ENCODE measurements at places on chromosomes 4 and X.

- DNase-seq = no peak
These were observed 491.6 kb upstream of the AADAT start for GRCh38 chr4:170581322-170581721.

- DNase-seq = no peak
These were observed 55.0 kb upstream of the BMP2K start for GRCh38 chr4:78720994-78721677.

GRCh38 chr4:186724058-186724863 is 605 bp upstream of the FAT1 start:
- DNase-seq = no peak

DNA sequence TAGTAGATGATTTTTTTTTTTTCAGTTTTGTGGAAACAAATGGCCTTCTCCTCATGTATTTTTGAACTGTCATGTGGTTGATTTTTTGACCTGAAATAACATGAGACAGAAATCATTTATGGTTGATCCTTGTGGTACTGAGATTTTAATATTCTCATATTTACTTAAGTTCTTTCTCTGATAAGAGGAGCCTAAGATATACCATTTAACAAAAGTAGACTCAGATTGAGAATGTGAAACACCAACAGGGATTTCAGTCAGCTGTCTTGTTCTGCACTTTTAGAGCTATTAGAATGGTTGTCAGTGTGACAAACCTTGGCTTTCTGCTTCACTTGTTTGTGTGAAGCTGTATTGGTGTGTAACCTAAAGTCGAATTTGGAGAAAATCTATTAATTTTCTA is 575.7 kb downstream of the SPOCK3 start:
- no peak for DNase-seq

DNA sequence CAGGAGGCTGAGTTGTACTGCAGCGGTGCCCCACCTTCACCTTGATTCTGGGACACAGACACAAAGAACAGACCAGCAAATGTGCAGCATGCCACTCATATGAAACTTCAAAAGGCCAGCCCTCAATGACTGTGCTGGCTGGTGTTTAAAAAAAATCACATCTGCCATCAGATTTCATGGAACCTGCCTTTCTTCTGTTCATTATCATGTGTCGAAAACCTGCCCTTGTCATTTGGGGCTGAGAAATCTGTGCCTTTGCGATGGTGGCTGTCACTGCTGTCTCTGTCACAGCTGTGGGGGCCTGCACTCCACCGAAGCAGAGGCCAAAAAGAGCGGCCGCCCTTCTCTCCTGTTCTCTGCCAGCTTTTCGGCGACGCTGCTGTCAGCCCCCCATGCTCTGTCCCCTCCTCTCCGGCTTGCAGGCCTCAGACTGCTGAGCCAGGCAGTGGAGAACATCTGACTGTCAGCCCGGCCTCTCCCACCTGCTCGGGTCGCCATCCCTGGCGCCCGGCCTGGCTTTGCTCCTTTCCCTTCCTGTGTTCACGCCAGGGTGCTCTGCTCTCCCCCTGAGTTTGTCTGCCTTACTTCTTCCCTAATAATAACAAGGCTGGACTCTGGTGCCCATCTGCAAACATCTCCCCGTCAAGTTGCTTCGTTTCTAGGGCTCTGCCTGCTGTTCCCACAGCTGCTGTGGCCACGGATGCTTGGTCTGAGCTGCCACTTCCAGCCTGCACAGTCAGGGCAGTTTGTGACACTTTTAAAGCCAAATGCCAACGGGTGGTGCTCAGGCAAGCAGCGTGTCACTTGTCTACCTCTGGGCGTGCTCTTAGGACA is 355.2 kb downstream of the UNC5C start:
- no peak for DNase-seq

GRCh38 chr4:39544580-39545315 is 17.5 kb upstream of the UGDH start:
- no peak for DNase-seq

DNA sequence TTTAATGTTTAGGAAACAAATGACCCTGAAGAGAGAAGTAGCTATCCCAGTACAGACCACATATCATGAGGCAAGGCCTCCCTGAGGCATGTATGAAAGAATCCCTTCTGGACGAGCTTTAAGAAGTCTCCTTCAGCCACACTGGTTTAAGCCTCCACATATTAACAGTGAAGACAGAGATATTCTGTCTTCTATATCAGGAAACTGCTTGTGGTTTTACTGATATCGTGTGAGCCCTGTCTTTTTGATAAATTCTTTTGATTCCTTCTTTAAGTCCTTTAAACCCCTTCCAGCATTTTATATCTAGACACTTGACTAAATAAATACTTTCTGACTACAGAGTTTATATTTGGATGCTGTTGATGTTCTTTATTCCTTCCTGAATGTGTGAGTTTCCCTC is 45.9 kb upstream of the GPC4 start:
- DNase-seq = no peak

DNA sequence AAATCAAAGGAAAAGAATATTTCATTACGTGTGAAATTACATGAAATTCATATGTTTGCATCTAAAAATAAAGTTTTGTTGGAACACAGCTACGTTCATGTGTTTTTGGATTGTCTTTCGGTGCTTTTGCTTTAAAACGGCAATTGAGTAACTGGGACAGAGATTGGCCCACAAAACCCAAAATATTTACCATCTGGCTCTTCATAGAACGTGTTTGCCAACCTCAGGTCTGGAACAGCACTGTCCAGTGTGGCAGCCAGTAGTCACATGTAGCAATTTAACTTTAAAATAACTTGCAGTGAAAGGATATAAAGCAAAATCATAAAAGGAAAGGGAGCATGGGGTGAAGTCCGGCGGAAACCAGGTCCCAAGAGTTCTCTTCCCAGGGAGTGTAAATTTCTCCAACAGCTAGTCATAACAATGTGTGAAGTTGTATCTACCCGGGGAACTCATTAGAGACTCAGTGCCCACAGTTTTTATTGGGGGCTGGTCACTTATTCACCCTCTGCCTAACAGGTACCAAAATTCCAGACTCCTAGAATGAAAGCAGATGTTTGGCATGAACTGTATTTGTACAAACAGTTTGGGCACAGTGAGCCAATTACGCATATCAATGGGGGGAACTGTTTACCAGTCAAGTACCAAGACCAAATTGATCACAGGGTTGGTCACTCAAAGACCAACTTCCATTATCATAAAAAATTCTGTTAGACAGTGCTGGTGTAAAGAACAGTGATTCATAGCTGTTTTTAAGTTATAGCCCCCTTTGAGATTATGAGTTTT is 10.3 kb downstream of the OCIAD1 start:
- no peak for DNase-seq

DNA sequence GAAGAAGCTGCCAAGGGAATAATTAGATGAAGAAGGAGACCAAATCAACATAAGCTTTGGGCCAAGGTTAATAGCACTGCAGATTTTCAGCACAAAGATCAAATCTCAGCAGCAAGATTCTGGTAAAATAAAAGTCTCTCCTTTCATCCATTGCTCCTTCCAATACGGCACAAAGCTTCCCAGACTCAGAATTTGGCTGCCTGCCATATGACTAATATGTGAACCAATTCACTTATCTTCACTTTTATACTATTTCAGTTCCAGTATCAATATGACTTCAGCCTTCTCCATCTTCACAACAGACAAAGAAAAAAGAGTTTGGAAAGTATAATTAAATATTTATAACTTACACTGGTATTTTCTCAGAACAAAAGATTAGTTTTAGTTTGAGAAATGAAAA is 978.3 kb upstream of the GRID2 start:
- DNase-seq = no peak

GRCh38 chrX:153935326-153935851 is 552 bp upstream of the NAA10 start:
- no peak for DNase-seq

DNA sequence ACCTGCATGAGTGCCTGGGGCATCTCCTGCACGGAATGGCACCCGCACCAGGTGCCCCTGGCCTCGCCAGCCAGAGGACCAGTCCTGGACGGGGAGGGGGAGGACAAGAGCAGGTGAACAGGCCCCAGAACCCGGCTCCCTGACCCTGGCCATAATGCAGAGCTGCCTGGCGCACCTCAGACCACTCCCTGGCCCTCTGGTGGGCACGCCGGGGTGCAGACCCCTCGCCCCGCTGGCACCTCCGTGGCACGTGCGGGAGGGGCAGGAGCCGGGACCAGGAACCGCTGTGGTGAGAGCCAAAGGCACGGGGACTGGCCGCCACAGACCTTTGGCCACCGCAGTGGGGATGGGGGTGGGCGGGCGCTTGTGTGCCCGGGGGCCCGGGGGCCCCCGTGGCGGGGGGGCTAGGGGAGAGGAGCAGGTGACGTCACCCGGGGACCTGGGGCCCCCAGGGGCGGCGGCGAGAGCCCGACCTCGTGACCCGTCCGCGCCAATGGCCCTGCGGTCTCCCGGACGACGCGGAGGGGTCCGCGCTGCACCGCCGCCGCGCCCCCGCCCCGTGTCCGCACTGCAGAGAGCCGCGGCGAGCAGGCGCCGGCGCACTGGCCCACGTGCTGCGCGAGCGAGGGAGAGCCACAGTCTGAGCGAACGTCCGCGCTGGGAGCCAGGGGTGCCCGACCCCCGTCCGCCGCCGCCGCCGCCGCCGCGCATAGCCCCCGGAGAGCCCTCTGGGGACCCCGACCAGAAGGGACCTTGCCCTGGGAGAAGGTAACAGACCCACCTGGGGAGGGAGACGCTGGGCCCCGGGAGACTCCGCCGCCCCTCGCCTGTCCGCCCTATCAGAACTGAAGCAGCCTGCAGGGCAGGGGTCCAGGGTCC is at the start of gene PNMA3:
Gene PNMA3 (plus strand): TSS at position 600 of the 879 bp plus-strand sequence. CDS start 586 bp downstream, outside the sequence.
- DNase-seq = no peak

GRCh38 chr4:138063581-138063980 is 178.6 kb downstream of the SLC7A11 start:
- DNase-seq = no peak

DNA sequence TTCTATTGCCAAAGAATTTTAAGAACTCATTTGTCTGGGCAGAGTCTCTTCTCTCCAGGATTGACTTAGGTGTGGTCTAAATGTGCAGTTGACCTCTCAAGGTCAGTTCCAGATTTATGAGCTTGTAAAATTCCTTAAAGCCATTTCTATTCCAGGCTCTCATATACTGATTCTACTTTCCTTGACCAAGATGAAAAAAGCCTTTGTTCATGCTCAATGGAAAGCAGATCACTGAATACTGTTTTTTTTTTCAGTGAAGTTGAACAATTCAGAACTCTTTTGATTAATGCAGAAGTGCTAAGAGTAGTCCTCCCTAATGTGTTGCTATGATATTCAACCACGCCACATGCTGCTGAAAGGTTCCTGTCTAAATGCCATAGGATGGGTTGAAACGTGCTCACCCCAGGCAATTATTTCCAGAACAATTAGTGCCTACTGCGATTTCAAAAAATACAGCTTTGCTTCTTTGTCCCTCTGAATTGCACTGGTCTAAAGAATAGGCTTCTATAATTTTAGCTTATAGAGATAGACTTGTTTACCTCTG is 312.4 kb upstream of the PABPC5 start:
- DNase-seq = no peak

- DNase-seq = no peak
These were observed 960.5 kb upstream of the IGFBP7 start for GRCh38 chr4:58070726-58071125.

DNA sequence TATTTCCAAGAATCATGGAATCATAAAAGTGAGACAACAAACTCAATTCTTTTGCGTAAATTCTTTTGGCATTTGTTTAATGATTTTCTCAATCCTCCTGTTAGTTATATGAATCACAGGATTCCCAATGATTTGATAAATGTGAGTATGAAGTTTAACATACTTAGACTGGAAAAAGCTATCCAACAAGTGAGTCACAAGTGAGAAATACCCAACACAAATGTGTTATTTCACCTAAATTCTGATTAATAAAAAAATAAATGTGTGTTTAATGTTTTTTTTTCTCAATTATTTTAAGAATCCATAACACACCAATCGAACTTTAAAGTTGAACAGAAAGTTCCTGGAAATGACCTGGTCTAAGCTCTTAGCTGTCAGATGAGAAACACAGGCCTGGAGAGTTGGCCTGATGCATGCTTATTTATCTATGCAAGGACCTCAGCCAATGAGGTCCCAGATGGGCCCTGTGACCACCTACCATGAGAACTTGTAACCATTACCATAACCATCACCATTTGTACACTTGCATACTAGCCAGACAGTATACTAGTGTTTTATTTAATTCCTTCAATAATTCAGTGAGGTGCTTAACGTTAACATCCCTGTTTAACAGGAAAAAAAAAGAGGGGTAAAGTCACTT is 386.7 kb downstream of the SPRY1 start:
- DNase-seq = no peak

DNA sequence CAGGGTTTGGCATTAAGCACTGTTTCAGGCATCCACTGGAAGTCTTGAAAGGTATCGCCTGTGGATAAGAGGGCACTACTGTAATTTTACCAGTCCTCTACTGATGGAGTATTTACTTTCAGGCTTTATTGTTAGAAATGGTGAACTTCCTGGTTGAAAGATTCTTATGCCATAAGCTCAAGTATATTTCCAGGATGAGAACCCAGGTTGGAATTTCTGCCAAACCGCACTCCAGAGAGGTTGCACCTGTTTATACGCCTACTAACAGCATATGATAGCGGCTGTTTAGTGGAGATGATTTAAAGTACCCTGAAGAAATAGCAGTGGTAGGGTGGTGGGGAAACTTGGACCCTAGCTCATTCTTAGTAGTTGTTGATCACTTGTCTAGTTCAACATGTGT is 9.9 kb downstream of the FNIP2 start:
- DNase-seq = no peak

DNA sequence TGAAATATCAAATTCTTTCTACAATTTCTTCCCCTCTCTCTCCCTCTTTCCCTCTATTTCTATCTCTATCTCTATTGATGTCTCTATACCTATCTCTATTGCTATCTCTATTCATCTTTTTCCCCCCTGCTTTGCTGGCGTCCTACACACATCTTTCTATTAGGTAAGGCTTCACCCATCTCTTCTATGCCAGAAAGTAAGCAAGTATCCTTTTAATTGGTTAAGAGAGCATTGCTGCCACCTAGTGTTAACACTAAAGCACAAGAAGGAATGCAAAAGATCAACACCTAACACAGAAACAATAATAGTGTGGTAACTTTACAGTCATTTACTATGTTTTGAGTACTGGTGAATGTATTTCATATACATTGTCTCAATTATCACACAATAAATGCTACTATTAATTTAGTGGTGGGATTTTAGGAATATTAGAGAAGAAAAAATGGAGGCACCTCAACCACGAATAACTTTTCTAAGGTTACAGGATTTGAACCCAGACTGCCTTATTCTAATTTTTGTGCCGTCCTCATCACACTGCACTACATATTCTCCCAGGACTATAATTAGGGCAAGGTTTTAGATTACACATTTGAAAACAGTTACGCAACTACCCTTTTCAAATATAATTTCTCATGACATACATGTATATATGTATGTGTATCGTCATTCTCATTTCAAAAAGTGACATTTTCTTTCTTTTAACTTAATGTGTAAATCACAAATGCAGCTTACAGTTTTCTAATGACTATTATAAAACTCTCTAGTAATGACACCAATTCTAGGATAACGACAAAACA is 3.7 kb upstream of the C4orf36 start:
- no peak for DNase-seq

DNA sequence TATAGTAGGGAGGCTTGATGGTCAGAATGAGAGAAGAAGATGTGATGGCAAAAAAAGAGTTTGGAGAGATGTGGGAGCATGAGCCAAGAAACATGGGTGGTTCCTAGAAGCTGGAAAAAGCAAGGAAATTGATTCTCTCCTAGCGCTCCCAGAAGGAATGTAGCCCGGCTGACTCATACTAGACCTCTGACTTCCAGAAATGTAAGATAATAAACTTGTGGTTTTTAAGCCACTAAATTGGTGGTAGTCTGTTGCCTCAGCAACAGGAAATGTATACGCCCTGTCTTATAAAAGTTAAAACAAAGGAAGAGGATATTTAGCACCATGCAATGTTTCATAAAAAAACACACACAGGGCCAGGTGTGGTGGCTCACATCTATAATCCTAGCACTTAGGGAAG is 182.7 kb upstream of the PCDH7 start:
- no peak for DNase-seq

All from activated CD8-positive, alpha-beta memory T cell treated with anti-CD3 and anti-CD28 coated beads for 1 hour (primary cell).